ENCODE measurements at places on chromosomes 7 and 10.
A peak's percentile ranks its signal among the peaks of the same experiment; 100 is the strongest.

GRCh38 chr7:101401390-101402080 is 38.9 kb downstream of the COL26A1 start:
- no peak for DNase-seq

GRCh38 chr10:29356931-29357330 is 68.1 kb downstream of the LYZL1 start:
- no peak for DNase-seq

DNA sequence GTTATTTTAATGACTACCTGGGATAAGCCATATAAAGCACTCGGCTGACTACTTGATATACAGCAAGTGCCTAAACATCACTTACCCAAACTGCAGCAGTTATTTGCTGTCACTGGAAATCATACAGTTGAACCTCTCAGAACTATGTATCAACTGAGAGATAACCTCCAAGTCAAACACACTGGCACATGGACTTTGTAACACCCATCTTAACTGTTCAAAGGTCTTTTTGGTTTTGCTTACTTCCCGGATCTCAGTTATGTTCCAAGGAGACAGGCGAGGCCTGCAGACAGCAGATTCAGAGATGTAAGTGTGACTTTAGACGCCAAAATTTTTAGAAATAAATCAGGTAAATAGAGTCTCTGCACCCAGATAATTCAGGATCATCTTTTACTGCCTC is 34.6 kb upstream of the DAGLB start:
- no peak for DNase-seq

- DNase-seq = no peak
Observed at GRCh38 chr7:67593794-67594193, 597.2 kb downstream of the TYW1 start.

GRCh38 chr10:118116715-118117449 is 70.1 kb upstream of the RAB11FIP2 start:
- DNase-seq = no peak

DNA sequence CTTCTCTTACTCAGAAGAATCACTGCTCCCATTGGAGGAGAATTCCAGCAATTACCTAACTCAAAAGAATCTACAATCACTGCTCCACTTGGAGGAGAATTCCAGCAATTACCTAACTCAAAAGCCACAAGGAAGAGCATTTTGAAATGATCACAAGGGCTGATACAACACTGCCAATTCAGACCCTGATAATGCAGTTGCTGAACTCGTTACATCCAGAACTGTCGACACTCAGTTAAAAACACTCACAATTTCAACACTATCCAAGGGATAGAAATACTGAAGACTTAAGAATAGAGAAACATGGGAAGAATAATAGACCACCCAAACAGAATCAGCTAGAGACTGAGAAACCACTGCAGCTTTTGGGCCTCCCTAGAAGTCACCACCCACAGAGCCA is 27.8 kb downstream of the AFAP1L2 start:
- DNase-seq = no peak

- DNase-seq = no peak
Observed at GRCh38 chr10:86024281-86025041, 342.1 kb downstream of the GRID1 start.

DNA sequence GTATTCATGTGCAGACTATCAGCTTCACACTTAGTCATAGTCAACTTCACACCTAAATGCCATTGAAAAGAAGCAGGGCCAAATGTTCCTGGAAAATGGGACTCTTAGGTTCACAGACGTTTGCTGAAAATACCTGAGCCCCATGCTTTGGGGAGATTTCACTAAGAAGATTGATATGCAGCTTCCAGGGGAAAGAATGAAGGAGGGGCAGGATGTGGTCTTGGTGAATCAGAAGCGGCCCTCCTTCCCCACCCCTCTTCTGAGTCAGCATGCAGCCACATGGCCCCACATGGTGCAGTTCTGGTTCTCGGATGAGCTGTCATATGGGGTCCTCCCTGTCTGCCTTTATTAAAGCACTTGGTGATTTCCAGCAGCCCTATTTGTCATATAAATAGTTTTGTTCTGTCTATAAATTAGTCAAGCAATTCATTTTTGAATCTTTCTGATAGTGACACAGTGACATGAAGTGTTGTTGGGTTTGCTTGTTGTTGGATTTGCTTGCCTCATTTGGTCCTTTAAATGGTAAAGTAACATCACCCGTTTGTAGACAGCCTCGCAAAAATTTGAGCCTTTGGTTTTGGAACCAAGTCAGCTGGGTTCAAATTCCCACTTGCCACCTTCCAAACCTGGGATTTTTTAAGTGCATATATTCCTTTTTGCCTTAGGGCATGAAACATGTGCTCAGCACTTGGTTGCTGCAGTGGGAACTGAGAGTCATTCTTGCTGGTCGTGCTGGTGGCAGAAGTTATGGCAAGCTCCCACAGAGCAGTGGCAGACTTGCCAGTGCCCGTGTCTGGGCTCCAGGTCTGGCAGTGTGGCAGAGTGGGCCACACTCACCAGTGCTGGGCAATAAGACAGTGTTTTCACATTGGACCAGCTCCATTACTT is 68.1 kb upstream of the CDK6 start:
- DNase-seq = peak; percentile 82

DNA sequence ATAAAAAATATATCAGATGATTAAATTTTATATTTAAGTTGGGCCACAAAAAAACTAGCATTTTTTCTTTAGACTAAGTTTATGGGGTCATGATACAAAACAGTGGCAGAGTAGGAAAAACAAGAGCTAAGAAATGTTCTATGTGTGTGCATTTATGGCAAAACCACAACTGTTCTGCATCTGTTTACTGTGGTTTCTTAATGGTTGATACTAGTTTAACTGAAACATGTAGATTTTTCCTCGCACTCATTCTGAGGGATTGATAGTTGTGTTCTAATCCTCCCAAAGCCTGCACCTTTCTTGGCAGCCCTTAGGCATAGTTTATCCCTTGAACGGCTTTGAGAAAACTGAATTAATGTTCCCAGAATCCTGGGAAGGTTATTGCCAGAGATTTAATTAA is 66.6 kb upstream of the PHYHIPL start:
- no peak for DNase-seq
